COR-L47 (cell line): ENCODE measurements at places on chromosomes 4 and X.

GRCh38 chr4:40586034-40586433 lies 43.6 kb downstream of the RBM47 start:
- DNase-seq = no peak

DNA sequence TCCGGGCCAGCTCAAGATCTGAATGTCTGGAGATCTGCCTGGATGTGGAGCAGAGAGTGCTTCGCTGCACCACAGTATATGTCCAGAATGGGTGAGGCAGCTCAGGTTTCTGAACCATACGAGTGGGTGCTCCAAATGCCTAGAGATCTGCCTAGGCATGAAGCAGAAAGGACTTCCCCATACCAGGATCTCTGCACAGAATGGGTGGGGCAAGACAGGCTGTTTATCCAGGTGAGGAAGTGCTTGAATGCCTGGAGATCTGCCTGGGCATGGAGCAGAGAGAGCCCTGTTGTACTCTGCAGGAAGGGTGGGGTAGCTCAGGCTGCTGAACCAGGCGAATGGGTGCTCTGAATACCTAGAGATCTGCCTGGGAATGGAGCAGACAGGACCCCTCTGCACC lies 45.4 kb upstream of the MAGEC2 start:
- no peak for DNase-seq

- DNase-seq = no peak
Observed at GRCh38 chr4:116664198-116664597, 421.2 kb downstream of the TRAM1L1 start.

- no peak for DNase-seq
Observed at GRCh38 chr4:149466446-149466845, 349.2 kb downstream of the IQCM start.

- no peak for DNase-seq
Observed at GRCh38 chr4:184824081-184824775, 1.5 kb downstream of the ACSL1 start.

GRCh38 chr4:125389713-125390112 lies 75.0 kb downstream of the FAT4 start:
- DNase-seq = no peak

DNA sequence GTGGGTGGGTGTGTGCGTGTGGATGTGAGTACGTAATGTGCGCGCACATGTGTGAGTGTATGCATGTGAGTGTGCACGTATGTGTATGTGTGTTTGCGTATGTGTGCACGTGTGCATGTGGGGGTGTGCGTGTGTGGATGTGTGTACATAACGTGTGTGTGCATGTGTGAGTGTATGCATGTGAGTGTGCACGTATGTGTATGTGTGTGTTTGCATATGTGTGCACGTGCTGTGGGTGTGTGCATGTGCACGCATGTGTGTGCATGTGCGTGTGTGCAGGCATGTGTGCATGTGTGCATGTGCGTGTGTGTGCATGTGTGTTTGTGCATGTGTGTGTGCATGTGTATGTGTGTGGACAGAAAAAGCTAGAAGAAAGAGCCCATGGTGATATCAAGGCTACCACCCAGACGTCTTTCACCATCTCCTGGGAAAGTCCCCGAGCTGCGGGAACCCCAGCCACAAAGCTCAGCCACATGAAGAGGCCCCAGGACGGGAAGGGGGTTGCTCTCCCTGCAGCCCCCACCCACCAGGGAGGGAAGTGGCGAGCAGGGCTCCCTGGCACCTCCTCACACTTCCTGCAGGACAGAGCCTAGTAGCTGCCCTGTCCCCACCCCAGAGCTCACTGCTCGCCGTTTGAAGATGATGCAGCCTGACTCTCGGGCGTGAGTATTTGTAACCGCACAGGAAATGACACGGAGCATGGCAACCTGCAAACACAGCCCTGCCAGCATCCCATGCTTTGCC lies 108.3 kb downstream of the DCTD start:
- DNase-seq = no peak

DNA sequence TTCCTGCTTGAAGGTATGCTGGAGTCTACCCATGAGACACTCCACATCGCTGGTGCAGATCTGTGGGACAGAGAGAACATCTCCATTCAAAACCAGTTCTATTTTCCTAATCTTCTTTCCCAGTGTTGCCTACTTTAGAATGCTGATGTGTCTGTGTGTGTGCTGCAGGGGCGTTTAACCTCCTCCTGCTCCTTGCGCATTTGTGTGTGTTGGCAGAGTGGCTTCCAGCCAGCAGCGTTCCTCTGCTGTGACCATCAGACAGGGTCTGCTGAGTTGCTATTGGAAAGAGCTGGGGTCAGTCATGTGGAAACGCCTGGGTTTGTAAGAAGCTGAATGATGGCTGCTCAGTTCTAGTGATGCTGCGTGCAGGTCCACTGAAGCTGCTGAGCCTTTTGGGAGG lies 223.6 kb downstream of the RBMX2 start:
- no peak for DNase-seq

GRCh38 chr4:159237975-159238374 lies 135.1 kb downstream of the RAPGEF2 start:
- DNase-seq = no peak

- no peak for DNase-seq
Observed at GRCh38 chr4:110163327-110164069, 34.9 kb downstream of the ELOVL6 start.
